ENCODE measurements at places on chromosomes 3 and 15.

GRCh38 chr3:44468572-44469520 lies 8.6 kb downstream of the ZNF445 start:
- DNase-seq, result no peak

DNA sequence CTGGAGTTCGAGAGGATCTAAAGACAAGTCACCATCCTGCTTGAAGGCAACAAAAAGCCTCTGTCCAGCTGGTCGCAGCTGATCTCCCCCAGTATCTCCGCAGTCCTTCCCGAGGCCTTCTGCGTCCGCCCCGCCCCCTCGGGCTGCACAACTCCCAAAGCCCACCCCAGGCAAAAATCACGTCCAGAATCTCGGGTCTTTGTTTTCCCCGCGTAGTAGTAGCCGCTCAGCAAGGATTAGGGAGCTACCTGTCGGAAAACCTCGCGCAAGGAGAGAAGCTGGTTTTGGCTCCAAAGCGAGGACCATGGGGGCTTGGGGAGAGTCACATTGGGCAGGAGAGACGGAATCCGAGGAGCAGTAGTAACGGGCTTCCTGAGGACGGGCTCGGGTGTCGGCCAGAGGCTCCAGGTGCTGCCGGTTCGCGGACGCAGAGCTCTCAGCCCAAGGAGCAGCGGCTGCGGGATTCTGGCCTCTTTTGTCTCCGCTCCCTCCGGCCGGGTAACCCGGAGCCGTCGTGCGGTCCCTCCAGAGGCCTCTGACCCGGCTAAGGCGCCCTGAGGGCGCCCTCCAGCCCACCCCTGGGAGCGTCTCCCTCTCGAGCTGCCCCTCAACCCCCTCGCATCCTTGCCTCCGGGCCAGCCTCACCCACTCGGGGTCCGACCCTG lies 401 bp downstream of the ZSCAN29 start:
- no peak for DNase-seq

DNA sequence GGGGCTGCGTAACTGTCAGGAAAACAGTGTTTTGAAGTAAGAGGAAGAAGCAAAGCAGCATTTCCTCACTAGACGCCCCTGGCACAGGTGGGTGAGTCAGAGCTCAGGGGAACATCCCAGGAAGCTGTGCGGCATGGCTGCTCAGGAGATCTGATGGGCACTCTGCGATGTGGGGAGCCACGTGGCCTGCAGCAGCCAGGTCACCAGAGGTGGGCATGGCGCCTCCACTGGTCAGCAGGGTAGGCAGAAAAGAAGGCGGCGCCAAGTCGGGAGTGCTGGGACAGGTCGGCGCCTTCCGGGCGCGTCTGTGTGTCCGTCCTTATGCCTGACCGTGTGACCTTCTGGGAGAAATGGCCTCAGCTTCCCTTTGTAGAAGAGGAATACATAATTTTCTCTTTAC lies 249.9 kb upstream of the ST8SIA2 start:
- DNase-seq, result no peak

GRCh38 chr3:197519801-197520211 lies 36.0 kb downstream of the BDH1 start:
- DNase-seq, result no peak

DNA sequence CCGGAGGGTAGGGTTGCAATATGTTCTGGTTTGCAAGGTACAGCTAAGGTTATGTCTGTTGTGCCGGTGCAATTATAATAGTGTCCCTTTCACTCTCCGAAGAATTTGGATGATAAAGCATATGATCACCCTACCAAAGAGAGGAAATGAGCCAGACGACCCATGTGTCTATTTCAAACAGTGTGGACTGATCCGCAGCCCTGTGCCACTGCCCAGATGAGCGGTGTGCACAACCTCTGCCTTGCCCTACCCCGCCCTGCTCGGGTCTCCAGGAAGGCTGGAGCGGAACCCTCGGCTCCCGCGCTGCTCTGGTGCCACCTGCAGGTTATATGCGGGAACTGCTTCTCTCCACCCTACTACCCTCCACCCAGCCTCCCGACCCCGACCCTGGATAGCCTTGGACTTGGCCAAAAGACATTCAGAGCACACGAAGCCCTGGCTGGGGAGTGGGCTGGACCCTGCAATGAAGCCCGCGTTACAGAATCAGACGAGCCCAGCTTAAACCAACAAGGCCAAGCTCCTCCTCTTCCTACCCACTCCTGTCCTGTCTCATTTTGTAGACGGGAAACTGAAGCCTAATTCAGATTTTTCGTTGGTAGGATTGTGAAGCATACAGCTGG lies 68.4 kb upstream of the CHRNB4 start:
- peak; percentile 70 for DNase-seq

GRCh38 chr15:38197553-38197952 lies 55.1 kb upstream of the SPRED1 start:
- no peak for DNase-seq

DNA sequence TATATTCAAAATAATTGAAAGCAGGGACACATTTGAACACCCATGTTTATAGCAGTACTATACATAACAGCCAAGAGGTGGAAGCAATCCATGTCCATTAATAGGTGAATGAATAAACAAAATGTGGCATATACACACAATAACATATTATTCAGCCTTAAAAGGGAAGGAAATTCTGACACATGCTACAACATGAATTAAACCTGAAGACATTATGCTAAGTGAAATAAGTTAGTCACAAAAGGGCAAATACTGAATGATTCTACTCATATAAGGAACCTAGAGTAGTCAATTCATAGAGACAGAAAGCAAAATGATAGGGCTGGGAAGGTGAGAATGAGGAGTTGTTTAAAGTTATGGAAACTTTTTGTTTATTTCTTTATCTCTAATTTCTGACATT lies 40.9 kb downstream of the SNTN start:
- DNase-seq, result no peak

GRCh38 chr3:134486577-134487041 lies 752 bp downstream of the CEP63 start:
- no peak for DNase-seq

GRCh38 chr3:71163198-71163918 lies 420.2 kb downstream of the FOXP1 start:
- no peak for DNase-seq

DNA sequence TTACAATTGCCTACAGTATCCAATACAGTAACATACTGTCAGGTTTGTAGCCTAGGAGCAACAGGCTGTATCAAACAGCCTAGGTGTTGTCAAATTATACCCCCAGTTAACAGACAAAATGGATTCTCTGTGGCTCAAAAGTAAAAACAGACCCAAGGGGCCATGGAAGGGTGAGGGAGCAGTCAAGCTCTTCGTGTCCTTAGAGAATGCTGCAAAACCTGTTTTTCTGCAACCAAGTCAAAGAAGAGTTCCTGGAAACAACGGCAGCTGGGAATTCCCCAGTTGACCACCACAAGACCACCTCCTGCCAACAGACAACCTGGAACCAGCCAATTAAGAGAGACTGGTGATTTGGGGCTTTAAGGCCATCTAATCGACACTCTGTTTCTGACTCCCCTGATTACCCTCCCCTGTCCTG lies 11.1 kb upstream of the THUMPD3 start:
- DNase-seq, result no peak

DNA sequence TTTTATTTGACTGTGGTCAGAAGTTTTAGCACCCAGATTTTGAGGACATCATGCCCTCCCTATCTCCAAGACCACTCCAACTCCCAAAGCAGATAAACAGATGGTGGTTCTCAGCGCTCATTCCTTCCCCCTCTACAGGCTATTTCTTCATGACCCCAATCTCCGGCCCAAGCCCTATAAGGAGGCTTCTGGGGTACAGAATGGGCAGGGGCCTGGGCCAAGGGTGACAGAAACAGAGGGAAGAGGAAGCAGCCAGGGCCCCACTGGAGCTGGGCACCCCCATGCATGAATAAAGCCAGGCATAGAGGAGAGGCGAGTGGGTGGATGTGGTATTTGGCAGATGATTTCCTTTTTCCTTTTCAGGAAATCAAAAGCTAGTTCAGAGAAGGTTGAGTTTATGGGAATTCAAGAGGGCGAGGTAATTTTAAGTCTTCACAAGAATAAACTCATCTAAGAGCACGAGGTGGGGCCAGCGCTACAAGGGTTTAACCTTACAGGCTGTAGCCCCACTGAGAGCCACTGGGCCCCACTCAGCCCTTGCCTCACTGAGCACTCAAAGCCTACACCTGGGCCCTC lies 104.8 kb upstream of the HERC1 start:
- DNase-seq, result no peak

- no peak for DNase-seq
These were observed 115.7 kb downstream of the ARRDC4 start for GRCh38 chr15:98076021-98076816.

GRCh38 chr3:188914552-188914951 lies 257.2 kb upstream of the TPRG1 start:
- DNase-seq, result no peak

GRCh38 chr15:85706779-85707518 lies 87.8 kb downstream of the KLHL25 start:
- peak; percentile 82 for DNase-seq

DNA sequence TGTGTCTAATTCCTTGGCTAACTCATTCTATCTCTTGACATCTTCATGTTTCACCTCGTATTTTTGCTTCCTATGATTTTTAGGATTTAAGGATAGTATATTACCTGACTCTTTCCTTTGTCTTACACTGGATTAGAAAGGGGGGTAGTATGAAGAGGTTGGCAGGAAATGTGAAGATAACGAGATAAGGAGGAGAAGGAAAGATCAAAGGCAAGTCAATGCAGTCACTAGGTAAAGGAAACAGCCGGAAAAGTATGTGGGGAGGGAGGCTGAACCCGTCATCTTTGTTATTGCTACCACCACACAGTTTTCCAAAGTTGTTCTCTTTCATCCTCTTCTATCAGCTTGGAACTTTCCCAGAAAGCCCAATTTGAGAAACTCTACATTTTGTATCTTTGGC lies 90.6 kb downstream of the SLC9A9 start:
- no peak for DNase-seq

- DNase-seq, result no peak
These were observed 7.5 kb downstream of the PLIN1 start for GRCh38 chr15:89671687-89672086.

- DNase-seq, result no peak
These were observed 263.8 kb downstream of the LPP start for GRCh38 chr3:188417766-188418165.

DNA sequence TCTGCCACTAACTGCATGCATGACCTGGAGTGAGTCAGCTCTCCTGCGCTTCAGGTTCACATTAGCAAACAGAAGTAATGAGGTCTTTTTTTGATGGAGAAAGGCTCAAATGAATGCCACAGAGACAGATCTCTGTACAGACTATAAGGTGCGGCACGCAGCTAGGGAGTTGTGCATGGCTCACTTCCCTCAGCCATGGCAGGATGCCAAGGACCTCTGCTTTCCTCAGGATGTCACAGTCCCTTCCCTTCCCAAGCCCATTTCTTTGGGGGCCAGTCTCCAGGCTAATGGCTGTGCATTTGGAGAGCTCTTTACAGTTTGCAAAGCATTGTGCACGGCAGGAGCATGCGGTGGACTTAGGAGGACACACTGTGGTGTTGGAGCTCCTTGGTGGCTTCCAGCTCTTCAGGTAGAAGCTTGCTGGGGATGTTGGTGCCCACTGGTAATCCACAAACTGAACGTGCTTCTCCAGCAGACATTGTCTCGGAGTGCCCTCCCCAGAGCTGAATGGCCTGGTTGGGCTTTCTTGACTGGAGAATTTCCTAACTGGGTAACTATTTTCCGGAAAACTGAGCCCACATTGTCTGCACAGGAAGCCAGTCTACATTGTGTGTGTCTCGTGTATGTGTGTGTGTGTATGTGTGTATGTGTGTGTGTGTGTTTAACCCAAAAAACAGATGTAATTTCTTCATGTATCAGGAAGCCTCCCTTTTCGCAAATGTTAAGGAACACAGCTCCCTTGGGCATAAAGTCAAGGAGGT lies 172.5 kb upstream of the TLE3 start:
- peak; percentile 30 for DNase-seq

DNA sequence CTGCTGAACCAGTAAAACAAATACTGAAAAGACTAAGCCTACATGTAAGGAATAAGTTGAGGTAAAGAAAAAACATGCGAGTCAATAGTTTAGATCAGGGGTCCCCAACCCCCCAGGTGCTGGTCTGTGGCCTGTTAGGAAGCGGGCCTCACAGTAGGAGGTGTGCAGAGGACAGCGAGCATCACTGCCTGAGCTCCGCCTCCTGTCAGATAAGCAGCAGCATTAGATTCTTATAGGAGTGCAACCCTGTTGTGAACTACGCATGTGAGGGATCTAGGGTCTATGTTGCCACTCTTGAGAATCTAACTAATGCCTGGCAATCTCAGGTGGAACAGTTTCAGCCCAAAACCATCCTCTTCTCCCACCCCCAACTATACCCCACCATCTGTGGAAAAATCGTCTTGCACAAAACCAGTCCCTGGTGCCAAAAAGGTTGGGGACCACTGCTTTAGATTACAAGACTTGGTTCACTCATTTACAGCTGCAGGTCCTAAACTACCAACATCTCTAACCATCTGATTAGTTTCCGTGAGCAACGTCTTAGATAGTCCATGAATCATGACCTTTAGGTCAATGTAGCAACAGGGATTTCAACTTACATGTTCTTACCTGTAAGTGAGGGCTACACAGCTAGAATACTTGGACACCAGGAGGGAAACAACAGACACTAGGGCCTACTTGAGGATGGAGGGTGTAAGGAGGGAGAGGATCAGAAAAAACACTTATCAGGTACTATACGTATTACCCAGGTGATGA lies 66.7 kb downstream of the TRANK1 start:
- DNase-seq, result no peak
